ENCODE measurements at places on chromosomes 12 and 14. TPM values are rescaled to one million over a fixed set of nuclear protein-coding genes. Genes with fewer than 3 reads are reported as not detected.
A peak's percentile ranks its signal among the peaks of the same experiment; 100 is the strongest.

BHLHE41 gene
- 54.1 TPM for total RNA-seq

RGS6 gene
- total RNA-seq, result not detected

ZC2HC1C gene
- total RNA-seq, result 5.3 TPM

RD3L gene
- not detected for total RNA-seq

MSRB3 gene
- total RNA-seq, result 1.5 TPM

EML5 gene
- total RNA-seq, result 0.52 TPM

RHOJ gene
- not detected for total RNA-seq

HPD gene
- total RNA-seq, result not detected

DNA sequence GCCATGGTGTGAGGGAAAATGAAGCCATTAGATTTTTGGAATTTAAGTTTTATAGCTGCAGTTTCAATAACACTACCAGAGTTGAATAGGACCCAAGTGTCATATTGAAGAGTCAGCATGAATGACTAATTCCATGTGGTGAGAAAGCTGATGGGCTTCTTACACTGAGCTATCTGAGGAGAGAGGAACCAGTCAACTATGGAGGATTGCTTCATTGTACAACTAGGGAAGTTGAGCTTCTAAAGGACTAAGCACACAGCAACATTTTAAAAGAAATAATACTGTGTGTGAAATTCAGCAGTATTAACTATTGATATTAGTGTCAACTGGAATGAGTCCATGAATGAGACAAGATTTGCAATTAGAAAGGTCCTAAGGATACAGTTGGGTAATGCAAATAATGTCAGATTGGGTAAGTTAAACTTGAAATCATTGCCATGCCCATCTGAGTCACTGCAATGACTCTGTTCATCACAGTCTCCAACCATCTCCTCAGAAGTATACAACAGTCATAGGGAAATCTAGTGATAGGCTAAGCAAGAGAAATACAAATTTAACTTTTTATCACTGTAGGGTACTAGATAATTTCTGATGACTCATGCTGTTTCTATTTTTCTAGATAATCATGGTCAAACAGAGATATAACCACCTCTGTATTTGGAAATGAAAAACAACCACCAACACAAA lies 394.2 kb downstream of the FSCB start:
- DNase-seq, result no peak

DNA sequence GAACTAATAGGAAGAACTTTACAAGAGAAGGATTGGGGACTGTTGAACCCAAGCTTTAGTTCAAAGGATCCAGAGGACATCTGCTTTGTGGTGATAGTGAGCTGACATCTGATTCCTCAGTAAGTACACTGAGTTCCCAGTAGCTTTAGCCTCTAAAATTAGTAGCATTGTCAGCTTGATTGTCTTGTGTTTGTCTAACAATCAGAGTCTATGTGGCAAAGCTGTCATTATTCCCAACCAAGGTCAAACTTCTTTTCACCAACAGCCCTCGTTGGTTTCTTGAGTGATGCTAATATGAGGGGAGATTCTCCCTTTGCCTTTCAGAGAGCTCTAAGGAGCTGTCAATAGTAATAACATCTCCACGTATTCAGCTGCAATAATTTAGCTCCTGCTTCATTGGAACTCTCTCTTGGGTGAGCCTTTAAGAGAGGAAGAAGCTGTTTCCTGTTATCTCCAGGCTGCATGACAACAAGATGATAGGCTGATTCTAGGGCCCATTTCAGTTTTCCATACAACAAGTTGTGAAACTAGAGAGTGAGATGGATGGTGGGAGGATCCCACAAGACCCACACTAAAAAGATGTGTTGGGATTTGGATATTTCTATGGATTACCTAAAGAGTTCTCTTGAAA lies 46.7 kb downstream of the TGFB3 start:
- no peak for DNase-seq

DNA sequence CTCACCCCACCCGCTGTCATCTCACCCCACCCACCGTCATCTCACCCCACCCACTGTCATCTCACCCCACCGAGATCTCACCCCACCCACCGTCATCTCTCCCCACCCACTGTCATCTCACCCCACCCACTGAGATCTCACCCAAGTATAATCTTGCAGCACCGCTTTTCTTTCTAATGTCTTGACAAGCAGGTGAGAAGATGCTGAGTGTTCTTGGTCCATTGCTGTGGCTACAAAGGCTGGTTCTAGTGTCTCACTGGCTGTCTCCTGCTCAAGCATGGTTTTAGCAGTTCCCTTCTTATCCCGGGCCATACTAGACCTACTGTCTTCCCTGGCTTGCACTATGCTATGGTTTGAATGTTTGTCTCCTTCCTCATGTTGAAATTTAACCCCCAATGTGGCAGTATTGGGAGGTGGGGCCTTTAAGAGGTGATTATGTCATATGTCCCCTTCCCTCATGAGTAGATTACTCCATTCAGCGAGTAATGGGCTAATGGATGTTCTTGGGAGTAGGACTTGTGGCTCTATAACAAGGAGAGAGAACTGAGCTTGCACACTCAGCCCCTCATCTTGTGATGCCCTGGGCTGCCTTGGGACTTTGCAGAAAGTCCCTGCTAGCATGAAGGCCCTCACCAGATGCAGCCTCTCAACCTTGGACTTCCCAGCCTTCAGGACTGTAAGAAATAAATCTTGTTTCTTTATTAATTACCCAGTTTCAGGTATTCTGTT lies 47.7 kb upstream of the PPP2R5C start:
- DNase-seq, result no peak

- no peak for DNase-seq
Measured at GRCh38 chr14:95910628-95911027, 34.0 kb downstream of the TUNAR start.

DNA sequence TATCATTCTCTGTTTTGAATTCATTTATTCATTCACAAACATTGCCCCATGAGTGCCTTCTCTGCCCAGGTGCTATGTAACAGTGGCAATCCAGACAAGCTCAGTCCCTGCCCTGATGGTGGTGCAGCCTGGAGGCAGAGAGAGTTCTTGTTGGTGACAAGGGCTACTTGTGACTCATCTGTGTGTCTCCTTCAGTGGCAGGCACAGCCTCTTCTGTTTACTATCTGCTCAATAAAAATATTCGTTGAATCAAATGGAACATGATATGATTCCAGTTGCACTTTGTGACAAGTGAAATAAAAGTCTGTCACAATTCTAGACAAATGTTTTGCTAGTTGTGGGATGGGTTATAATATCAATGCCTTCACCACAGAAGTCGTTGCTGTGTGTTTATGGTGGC lies 20.6 kb upstream of the CPM start:
- no peak for DNase-seq

- no peak for DNase-seq
Measured at GRCh38 chr12:754473-754820, 2.1 kb downstream of the WNK1 start.

GRCh38 chr12:13340149-13340548 lies 143.6 kb downstream of the EMP1 start:
- no peak for DNase-seq

DNA sequence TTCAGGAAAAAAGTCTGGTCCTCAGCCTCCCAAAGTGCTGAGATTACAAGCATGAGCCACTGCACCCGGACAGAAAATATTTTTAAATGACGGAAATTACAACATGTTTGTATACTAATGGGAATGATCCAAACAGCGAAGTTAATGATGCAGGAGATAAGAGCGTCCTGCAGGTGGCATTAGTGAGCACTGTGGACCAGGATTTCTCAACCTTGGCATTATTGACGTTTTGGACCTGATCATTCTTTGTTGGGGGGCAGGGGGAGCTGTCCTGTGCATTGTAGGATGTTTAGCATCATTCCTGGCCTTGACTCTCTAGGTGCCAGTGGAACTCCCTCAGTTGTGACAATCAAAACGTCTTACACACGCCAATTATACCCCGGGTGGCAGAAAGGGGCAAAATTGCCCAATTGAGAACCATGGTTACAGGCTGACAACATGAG lies 34.1 kb downstream of the SCFD1 start:
- DNase-seq, result peak; percentile 29

DNA sequence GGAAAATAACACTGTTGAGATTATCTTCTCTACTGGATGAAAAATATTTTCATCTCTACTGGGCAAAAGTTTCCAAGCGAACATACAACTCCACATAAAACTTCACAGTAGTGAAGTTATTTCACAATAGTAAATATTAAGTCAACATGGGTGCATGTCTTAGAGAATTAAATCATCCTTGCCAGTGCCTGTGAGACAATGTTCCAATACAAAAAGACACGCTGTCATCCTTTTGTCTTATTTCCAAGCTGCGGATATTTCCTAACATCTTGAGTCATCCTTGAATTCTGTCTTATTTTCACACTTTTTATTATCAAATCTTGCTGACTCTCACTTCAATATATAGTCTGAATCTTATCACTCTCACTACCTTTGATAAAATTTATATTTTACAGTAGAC lies 142.9 kb upstream of the KITLG start:
- DNase-seq, result no peak

GRCh38 chr14:39265806-39266524 lies 32.2 kb downstream of the MIA2 start:
- DNase-seq, result no peak

GRCh38 chr12:122023339-122024131 lies 1.9 kb downstream of the BCL7A start:
- DNase-seq, result peak; percentile 78

DNA sequence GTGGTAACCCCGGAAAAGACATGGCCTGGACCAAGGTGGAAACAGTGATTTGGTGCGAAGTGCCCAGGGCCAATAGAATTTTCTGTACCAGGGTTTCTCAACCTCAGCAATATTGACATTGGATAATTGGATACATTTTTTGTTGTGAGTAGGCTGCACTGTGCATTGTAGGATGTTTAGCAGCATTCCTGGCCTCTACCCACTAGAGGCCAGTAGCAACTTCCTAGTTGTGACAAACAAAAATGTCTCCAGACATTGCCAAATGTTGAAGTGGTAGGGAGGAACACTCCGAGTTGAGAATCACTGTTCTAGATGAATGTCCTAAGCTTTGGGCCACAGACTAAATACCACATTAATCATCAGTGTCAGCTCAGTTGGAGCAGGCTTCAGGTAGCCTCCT lies 6.2 kb upstream of the CGRRF1 start:
- DNase-seq, result peak; percentile 25

DNA sequence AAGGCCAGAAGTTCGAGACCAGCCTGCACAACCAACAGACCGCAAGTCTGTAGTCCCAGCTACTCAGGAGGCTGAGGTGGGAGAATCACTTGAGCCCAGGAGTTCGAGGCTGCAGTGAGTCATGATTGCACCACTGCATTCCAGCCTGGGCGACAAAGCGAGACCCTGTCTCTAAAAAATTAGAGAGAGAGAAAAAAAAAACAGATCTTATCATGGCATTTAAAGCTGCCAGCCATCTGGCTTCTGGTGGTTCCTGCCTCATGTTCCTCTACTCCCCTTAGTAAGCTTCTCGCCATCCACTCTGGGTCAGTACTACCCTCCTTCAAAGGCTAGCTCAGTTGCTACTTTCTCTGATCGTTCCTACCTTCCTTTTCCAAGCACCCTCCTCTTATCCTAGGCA lies 16.1 kb downstream of the CLSTN3 start:
- DNase-seq, result no peak

- DNase-seq, result no peak
Measured at GRCh38 chr14:58663494-58664111, 25.8 kb downstream of the DACT1 start.

- no peak for DNase-seq
Measured at GRCh38 chr12:115570069-115570777, 707.3 kb downstream of the MED13L start.

DNA sequence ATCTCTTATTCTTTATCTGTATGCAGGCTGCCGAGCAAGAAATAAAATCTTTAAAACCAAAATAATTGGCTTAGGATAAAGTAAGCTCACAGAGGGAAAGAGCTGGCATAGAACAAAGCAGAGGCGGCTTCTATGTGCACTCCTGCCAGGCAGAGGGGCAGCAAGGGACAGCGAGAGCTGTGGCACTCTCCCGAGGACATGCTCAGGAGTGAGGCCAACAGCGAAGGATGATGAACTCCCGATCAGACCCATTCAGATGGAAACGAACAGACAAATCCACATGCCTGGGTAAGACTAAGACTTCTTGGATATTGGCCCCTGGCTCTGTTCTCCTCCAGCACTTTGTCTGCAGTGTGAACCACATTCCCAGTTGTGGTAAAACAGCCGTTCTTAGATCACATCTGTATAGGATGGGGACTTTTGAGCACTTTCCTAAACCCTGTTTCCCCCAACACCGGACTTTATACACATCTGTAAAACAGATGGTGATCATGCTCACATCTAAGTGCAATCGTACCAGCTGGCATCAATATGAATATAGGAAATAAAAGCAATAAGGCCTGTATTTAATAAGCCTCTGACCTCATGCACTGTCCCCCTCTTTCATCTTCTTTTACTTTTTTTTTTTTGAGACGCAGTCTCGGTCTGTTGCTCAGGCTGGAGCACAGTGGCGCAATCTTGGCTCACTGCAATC lies 134.1 kb downstream of the PPM1H start:
- no peak for DNase-seq

- peak; percentile 92 for DNase-seq
Measured at GRCh38 chr14:37595809-37596621, 586 bp downstream of the TTC6 start.

- DNase-seq, result peak; percentile 35
Measured at GRCh38 chr14:56422703-56423213, 156.8 kb upstream of the TMEM260 start.

DNA sequence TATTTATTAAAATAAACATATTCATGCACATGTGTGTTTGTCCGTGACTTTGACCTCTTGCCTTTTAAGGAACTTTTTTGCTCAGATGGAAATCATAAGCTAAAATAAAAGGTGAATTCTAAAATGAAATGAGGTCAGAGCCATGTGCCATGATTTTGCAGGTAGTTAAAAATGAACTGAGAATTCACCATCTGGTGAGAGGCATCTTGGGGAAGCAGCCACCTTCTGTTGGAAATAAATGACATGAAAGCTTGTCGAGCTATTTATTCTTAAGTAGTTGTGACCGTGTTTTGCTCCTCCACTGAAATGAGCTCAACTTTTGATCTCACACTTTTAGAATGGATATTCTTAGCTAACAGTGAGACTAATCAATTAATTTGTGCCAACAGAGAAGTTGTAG lies 56.8 kb upstream of the CNOT2 start:
- no peak for DNase-seq

DNA sequence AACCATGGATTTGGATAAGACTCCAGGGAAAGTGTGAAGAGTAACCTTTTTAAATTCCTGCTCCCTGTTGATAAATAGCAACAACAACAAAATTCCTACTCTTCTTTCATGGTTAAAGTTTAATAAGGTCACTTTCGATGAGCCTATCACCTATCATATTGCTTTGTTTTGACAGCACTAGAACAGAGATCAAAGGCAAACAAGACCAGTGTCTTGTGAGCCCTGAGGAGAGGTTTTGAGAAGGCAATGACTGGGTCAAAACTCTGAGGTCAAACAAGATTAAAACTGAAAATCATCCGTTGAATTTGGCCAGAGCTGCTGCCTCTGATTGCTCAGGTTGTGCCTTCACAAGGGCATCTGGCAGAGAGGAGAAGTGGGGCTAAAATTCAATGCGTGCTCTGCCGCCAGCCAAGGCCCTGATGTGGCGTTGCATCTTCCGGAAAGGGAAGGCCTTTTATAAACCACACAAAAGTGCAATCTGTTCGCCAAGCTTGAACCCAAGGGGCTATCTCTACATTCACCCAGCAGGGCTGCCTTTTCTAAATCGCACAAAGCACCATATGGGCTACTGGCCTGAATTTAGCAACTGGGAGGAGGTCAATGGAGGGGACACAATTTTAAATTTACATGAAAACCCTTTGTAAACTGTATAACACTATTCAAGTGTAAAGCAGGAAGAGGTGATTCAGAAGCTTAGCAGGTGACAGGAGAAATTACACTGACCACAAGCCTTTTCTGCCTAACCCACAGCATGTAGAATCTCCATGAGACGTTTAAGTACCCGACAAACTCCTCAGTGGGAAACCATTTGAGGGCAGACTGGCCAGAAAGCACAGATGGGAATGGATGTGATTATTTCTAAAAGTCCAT lies 140.8 kb downstream of the DAD1 start:
- DNase-seq, result no peak

All from Calu3 (cell line).